ENCODE measurements at places on chromosomes 1 and 21. TPM values are rescaled to one million over a fixed set of nuclear protein-coding genes. Genes with fewer than 3 reads are reported as not detected.

SPRR3 gene
- not detected for polyA plus RNA-seq

ADAMTSL4 gene
- polyA plus RNA-seq, result not detected

ZMYND12 gene
- polyA plus RNA-seq, result 1.4 TPM

- no peak within 1 kb of the TSS for H3K4me3 ChIP-seq
- no peak for DNase-seq
- no peaks in the 10 kb centered on the region for H3K4me1 ChIP-seq
These were observed at the start of gene APCS for GRCh38 chr1:159587461-159587951. Gene APCS (plus strand): TSS chr1:159587826. CDS start chr1:159587922, 96 bp downstream.

- no peak overlapping the region for H3K27ac ChIP-seq
- DNase-seq, result no peak
- no peak overlapping the region for H3K4me3 ChIP-seq
- H3K4me1 ChIP-seq, result no peaks in the 10 kb centered on the region
These were observed 12.7 kb upstream of the ERVH48-1 start for GRCh38 chr21:42937960-42938605.

DNA sequence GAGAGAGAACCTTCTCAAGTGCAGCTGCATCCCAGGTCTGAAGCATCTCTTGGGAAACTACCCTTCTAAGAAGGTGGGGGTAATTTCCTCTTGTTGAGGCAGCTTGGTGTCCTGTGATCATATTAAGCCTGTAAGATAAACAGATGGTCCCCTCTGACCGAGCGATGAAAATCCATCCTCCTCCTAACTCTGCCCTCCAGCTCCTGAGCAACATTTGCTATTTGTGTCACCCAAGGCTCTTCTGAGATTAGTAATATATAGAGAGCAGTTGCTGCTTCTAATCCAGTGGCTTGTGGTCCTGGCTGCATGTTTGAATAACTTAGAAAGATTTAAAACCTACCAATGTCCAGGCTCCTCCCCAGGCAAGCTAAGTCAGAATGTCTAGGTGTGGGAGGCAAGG lies 123.7 kb downstream of the DISC1 start:
- no peaks in the 10 kb centered on the region for H3K27me3 ChIP-seq
- peaks cover 33% of the 10 kb centered on the region for H3K36me3 ChIP-seq
- H3K4me1 ChIP-seq, result no peaks in the 10 kb centered on the region
- no peak overlapping the region for H3K27ac ChIP-seq

DNA sequence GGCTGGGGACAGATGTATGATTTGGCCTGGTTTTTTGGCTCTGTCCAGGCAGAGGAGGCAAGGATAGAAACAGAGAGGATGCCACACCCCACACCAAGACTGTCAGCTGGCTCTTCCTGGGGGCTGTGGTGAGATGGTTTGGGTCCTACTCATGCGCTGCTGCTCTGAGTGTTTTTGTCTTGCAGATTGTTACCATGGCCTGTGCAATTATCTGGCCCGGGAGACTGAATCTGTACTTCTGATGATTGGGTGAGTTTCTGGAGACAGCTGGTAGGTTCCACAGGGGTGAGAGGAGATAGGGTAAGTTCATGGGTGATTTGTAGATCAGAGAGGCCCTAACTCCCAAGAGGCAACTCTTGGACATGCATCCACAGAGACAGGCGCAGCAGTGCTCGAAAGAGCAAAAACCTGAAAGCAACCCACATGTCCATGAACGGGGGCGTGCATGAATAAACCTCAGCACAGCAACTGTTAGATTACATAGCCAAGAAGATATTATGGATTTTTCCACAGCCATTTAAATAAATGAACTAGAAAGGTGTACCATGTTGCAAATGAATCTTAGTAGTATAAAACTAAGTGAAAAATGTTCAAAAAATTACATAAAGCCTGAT lies 17.8 kb downstream of the AADACL4 start:
- H3K27ac ChIP-seq, result no peak overlapping the region
- H3K4me1 ChIP-seq, result peaks cover 4% of the 10 kb centered on the region
- no peaks in the 10 kb centered on the region for H3K36me3 ChIP-seq
- no peak for DNase-seq

- no peak overlapping the region for H3K4me3 ChIP-seq
- no peak overlapping the region for H3K27ac ChIP-seq
- no peak for DNase-seq
- peaks cover 6% of the 10 kb centered on the region for H3K4me1 ChIP-seq
- no peaks in the 10 kb centered on the region for H3K27me3 ChIP-seq
These were observed 5.1 kb upstream of the RFX5 start for GRCh38 chr1:151352021-151352718.

GRCh38 chr1:61141288-61142042 lies 59.1 kb downstream of the NFIA start:
- no peaks in the 10 kb centered on the region for H3K4me1 ChIP-seq
- no peak overlapping the region for H3K27ac ChIP-seq

Data from CD4-positive, CD25-positive, alpha-beta regulatory T cell (primary cell).